ENCODE measurements at places on chromosomes 7 and 10.

DNA sequence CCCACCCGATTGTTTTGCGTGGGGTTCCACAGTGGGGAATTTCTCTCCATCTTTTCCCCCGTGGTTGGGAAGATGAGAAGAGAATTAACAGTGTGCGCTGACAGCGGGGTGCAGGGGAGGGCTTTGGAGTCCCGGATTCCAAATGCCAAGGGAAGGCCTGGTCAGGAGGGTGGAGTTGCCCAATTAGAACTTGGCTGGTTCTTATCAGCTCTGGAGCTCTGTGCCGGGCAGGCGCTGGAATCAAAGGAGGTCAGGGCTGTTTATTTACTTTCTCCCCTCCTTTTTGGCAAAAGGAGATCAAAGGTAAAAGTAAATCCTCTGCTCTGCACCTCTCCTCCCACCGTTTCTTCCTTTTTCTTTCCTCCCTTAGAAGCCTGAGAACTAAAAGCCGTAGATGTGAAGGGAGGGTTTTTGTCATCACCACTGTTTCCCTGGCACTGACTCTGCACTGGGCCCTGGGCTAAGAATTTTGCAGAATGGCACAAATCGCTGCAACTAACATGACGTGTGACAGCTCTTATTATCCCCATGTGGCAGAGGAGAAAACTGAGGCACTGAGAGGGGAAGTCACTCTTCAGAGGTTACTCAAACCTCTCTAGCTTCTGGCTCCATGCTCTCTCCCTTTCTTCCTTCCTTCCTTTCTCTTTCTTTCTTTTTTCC lies 95.2 kb upstream of the ZNF716 start:
- DNase-seq: no peak

DNA sequence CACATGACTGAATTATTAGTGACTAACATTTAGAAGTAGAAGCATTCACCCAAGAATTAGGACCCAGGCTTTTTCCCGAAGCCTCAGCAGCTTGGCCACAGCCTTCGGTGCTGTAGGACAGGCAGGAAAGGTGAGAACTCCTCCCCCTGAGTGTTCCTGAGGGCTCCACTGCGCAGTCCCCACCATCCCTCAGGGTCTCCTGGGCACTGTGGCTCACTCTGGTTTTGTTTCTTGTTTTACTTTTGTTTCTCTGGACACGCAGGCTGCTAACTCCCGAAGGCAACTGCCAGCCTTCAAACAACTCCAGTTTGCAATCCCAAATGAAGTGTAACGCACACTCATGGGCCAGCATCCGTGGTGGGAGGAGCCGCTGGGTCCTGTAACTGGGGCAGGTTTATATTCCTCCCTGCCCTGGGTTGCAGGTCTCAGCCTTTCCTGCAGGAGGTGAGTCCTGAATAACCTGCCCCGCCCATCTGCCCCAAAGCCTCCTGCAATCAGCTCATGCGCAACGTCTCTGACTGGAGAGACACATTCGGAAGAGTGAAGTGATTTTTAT lies 492.9 kb downstream of the PTPRN2 start:
- DNase-seq: no peak

- no peak for DNase-seq
Observed at GRCh38 chr7:3393862-3394261, 92.8 kb downstream of the SDK1 start.

- DNase-seq: no peak
Observed at GRCh38 chr7:25262586-25262985, 34.3 kb upstream of the NPVF start.

GRCh38 chr7:106247841-106248240 lies 36.9 kb downstream of the NAMPT start:
- DNase-seq: no peak

- DNase-seq: no peak
Observed at GRCh38 chr7:129030440-129030839, 24.5 kb downstream of the TNPO3 start.

GRCh38 chr7:42765931-42766330 lies 145.9 kb downstream of the C7orf25 start:
- no peak for DNase-seq

- DNase-seq: no peak
Observed at GRCh38 chr10:72104472-72105097, 16.2 kb upstream of the SPOCK2 start.

- no peak for DNase-seq
Observed at GRCh38 chr7:66847879-66848790, 72.9 kb upstream of the TMEM248 start.

DNA sequence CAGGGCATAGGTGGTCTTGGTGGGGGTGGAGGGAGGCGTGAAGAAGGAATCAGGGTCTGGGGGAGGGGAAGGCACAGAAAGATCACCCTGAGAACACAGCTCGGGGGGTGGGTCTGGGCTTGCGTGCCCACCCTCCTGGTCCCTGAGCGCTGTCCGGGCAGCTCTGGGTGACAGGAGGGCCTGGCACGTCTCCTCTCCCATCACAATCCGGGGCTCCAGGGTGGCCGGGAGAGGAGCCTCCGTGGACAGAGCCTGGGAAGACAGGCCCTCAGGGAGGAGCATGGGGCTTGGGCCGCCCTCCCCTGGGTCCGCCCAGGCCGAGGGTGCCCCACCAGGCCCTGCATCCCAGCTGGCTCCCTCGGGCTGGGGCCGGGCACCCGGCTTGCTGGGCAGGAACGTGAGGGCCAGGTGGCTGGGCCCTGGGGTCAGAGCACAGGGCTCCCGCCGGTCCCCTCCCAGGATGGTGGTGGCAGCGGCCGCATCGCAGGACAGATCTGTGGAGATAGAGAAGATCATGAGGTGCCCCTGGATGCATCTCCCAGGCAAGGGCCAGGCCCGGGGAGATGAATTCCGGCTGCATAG lies 3.1 kb downstream of the NACAD start:
- no peak for DNase-seq

GRCh38 chr7:134339475-134339874 lies 22.7 kb upstream of the SLC35B4 start:
- DNase-seq: no peak

DNA sequence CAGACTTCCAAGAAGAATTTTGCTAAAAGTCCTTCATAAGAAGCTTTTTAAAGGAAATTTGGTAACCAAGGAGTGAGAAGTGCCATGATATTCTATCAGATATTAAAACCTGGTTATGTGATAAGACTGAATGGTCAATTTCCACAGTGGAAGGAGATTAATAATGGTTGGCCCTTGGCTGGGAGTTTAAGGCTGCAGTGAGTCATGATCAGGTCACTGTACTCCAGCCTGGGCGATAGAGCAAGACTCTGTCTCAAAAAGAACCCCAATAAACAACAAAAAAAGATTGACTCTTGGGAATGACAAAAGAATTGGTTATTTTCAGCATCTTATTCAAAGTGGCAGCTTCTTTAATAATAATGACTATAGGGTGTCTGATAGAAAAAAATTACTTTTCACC lies 37.2 kb downstream of the EXOC4 start:
- DNase-seq: no peak

DNA sequence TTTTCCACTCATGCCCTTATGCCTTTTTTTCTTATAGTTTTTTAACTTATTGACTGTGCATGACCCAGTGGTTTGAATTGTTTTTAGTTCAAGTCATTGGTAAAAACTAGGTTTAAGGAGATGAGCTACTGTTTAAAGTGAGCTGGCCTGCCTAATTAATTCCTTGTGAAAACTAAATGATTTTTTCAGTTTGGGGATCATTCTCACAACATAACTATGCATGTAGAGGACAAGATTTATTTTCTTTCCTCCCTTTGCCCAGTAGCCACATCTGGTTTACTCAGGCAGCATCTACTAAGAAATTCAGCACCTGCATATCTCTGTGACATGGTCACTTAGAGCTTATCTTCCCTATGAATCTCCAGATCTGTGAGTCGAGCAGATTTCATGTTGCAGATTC lies 1.7 kb downstream of the ADO start:
- DNase-seq: no peak

- no peak for DNase-seq
Observed at GRCh38 chr10:95496246-95496911, 64.8 kb downstream of the SORBS1 start.

- DNase-seq: no peak
Observed at GRCh38 chr10:133405272-133405671, 11.3 kb downstream of the MTG1 start.

- DNase-seq: no peak
Observed at GRCh38 chr7:131511071-131511470, 45.4 kb downstream of the PODXL start.

DNA sequence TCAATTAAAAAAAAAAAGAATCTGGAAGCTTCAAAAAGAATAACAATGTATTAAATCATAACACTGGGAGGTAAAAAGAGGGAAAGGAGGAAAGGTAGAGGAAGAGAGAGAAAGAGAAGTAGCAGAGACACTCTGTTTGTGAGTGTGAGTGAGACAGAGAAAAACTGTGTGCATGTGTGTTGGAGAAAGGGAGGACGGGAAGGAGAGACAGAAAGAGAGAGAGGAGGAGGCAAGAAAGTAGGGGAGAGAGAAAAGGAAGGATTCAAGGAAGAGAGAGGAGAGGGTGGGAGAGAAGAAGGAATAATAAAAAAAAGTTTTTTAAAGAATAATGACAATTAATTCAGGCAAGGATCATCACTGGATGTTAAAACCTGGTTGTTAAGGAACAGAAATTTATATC lies 77.9 kb downstream of the RNLS start:
- DNase-seq: no peak

- DNase-seq: no peak
Observed at GRCh38 chr10:1746796-1747195, 9.5 kb upstream of the ADARB2 start.

DNA sequence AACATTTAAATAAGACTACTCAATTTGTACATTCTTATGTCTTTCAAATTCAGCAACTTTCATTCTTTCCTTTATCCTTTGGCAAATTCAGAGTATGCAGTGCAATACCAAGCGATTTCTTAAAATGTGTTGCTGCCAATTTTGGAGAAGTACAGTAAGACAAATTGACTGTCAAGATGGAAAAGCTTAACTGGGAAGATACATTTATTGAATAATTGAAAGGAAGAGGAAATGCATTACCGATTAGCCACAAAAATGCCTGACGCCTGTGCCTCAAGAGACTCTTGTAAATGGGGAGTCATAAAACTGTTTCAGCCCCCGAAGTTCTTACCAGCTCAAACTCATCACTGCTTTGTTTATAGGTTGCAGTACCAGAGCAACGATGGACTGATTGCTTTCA lies 373.3 kb upstream of the GALNT17 start:
- DNase-seq: no peak

DNA sequence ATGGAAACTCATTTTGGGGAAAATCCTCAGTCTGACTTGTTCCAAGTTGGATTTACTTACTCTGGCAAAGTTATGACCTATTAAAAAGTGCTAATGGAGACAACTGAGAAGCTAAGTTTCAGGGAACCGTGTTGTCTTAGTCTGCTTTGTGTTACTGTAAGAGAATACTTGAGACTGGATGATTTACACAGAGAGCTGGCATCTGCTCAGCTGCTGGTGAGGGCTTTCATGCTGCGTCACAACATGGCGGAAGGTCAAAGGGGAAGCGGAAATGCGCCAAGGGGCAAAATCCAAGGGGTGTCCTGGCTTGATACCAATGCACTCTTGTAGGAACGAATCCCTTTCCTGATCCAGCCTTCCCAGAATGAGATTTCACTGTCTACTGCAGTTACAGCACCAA lies 46.4 kb downstream of the MTURN start:
- DNase-seq: peak; percentile 51

DNA sequence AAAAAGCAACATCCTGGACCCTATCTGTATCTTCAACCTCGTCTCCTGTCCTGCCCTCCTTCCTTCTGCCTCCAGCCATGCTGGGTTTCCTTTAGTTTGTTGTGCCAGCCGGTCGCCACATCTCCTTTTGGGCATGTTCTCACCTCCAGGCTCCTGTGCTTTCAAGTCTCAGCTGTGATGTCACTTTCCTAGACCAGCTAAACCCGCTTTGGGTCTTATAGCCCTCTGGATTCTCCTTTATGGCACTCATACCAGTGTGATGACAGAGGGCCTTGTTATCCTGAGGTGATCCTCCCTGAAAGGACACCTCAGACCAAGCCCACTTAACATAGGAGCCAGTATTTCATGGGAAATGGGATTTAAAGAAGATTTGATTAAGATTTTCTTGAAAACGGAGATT lies 108.6 kb downstream of the EMX2 start:
- DNase-seq: no peak

- DNase-seq: peak; percentile 56
Observed at GRCh38 chr10:79286318-79286951, 60.8 kb upstream of the PPIF start.

DNA sequence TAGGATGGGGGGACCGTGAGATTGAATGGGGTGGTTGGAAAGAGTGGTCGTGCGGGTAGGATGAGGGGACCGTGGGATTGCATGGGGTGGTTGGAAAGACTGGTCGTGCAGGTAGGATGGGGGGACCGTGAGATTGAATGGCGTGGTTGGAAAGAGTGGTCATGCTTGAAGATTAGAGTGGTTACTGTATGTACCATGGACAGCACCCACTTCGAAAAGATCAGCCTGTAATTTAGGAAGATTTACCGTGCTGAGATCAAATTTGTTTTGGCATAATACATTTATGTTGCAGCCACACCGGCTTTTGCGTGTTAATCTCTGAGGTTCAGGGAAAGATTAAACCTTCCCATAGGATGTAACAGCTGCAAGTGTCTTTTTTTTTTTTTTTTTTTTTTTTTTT lies 495.2 kb upstream of the ADARB2 start:
- DNase-seq: no peak

GRCh38 chr7:158830211-158830723 lies 958 bp upstream of the ESYT2 start:
- no peak for DNase-seq

DNA sequence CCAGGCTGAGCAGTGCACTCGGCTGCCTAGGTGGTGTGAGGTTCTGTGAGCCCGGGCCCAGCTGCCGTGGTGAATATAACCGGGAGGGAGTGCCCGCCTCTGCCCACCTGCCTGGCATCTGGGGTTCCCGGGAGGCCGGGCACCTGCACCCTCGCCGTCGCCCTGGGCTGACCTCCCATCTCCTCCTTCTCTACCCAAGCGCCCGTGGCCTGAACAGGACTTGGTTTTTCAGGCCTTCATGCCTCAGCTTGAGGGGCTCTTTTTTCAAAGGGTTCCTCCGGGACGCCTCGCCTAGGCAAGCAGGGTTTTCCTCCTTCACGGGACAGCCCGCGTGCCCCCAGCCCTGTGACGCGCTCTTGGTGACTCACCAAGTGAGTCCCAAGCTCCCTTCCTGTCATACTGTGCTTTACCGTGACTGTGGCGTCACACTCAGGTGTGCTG lies 9.9 kb downstream of the INPP5A start:
- DNase-seq: peak; percentile 43

GRCh38 chr7:28986028-28986764 lies 28.1 kb upstream of the TRIL start:
- DNase-seq: peak; percentile 12

DNA sequence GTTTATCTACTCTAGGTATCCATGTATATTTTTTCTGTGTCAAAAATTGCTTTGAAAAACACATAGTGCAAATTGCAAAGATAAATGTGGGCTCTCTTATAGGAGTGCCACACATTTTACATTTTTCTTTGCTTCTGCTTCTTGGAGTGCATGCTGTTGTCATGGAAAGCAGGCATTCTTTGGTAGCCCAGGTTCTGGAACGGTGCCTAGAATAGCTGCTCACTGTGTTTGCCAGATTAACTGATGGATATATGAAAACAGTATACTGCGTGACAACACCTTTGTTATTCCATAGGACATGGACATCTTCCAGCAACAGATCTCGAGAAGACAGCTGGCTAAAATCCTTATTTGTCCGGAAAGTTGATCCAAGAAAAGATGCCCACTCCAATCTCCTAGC lies 13.4 kb downstream of the NIPSNAP2 start:
- DNase-seq: peak; percentile 52

- DNase-seq: no peak
Observed at GRCh38 chr7:977326-978048, 2.1 kb upstream of the COX19 start.

GRCh38 chr7:127986581-127987521 lies 44.4 kb downstream of the LRRC4 start:
- DNase-seq: no peak

GRCh38 chr7:108515013-108515412 lies 10.9 kb downstream of the PNPLA8 start:
- DNase-seq: no peak
